Activated CD4-positive, alpha-beta T cell treated with anti-CD3 and anti-CD28 coated beads for 48 hours (primary cell): ENCODE measurements at places on chromosomes 16 and 17.

DNA sequence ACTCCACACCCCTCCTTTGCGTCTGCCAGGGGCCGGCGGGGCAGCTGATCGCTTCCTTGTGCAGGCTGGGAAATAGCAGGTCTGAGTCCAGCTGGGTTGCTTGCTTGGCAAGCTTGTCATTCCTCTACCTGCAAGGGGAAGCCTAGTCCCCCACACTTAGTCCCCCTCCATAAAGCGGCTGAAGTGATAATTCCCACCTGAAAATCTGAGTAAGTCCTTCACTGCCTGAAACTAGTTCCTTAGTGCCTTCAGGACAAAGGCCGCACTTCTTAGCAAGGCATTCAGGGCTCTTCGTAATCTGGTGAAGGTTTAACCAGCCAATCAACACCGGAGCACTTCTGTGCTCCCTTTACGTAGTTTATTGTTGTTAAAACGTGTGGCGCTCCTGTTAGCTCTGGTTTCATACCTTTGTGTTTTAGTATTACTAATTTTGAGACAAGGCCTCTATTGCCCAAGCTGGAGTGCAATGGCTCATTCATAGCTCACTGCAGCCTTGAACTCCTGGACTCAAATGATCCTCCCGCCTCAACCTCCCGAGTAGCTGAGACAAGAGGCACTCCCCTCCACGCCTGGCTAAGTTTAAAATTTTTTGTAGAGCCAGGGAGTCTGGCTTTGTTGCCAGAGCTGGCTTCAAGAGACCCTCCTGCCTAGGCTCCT, 817 bp downstream of the PSKH1 start:
- peak; percentile 12 for DNase-seq

DNA sequence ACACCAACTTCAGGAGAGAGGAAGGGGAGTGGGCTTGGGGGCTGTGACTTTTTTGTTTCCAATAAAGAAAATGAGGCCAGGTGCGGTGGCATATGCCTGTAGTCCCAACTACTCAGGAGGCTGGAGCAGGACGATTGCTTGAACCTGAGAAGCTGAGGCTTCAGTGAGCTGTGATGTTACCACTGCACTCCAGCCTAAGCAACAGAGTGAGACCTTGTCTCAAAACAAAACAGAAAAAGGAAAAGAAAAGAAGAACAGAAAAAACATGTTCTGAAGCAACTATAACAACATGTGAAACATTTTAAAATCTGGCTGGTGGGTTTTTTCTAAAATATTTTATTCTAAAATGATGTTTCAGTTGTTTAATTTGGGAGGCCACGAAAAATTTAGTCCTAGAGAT, 554.0 kb upstream of the ZFHX3 start:
- DNase-seq, result no peak

DNA sequence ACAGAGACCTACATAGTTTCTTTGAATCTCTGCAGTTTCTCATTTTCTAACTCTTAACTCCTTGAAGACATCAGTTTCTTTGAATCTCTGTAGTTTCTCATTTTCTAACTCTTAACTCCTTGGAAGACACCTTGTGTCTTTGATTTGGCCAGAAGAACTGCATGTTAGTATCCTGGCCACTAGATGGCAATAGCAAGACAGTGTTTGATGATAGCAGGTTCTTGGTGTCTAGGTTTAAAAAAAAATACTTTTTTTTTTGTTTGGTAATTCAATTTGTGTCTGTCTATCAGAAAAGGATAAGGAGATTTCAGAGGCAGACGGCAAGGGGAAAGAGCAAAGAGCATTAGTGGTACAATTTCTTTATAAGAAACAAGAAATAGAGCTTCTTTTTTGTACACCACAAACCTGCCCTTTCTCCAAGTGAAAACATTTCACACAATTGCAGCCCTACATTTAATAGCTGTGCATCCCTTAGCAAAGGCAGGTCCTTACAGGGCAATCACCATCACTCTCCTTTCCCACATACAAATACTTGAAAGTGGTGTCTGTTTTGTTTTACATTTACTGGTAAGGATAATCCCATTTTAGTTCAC, 1324.9 kb upstream of the CDH8 start:
- DNase-seq, result no peak

DNA sequence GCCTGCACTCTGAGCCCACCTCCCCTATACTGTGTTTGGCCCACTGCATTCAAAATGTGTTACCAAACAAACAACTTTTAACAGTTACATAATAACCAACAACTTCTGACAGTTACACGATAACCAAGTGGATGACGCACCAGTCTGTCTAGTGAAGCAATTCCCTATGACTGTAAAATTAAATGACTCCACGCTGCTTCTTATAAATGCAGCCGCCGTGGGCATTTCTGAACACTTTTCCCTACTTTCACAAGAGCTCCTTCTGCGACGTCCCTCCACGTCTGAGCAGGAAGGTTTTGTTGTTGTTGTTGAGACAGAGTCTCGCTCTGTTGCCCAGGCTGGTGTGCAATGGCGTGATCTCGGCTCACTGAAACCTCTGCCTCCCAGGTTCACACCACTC, 27.6 kb downstream of the ZNF276 start:
- DNase-seq, result no peak

- DNase-seq, result no peak
These were observed 210.5 kb downstream of the IRX3 start for GRCh38 chr16:54076006-54076504.

DNA sequence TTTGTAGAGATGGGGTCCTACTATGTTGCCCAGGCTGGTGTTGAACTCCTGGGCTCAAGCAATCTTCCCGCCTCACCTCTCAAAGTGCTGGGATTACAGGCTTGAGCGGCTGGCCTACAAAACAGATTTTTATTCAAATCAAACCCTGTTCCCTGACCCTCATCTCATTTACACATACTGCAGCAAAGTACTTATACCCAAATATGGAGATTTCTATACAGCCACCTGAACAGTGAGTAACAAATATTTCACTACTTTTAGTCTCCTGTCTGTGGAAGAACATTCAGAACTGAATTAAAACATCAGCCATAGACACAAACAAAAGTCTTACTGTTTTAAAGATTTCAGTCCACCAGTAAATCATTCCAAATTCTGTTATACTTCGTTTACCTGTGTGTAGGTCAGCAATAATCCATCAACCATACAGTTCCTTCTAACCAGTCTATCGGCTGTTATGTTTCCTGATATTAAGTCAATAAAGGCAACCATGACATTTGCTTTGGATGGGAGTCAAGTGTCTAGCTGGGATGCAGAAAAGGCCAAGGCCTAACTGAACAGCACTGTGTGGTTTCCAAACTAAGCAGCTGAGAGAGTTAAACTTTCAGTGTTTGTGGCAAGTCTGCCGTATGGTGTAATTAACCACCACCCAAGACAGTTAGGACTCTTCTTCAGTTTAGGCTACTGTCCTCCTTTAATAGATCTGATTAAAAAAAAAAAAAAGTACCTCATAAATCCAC, 22.3 kb downstream of the ERN1 start:
- DNase-seq, result no peak

DNA sequence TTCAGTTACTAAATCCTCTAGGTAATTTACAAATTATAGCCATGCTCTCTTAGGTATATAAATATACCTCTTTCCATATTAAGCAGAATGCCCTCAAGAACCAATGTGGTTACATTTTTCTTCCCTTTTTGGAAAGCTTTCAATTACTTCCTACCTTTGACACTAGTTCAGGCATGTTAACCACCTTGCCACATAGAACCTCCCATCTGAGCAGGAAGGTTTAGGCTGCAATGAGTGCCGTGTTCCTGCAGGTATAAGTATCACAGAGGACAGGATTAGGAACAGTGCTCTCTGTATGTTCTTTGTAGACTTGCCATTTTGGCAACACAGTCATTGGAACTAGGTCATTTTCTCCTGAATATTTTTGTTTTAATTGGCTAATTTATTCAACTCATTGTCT, 20.1 kb downstream of the KRT25 start:
- DNase-seq, result no peak

DNA sequence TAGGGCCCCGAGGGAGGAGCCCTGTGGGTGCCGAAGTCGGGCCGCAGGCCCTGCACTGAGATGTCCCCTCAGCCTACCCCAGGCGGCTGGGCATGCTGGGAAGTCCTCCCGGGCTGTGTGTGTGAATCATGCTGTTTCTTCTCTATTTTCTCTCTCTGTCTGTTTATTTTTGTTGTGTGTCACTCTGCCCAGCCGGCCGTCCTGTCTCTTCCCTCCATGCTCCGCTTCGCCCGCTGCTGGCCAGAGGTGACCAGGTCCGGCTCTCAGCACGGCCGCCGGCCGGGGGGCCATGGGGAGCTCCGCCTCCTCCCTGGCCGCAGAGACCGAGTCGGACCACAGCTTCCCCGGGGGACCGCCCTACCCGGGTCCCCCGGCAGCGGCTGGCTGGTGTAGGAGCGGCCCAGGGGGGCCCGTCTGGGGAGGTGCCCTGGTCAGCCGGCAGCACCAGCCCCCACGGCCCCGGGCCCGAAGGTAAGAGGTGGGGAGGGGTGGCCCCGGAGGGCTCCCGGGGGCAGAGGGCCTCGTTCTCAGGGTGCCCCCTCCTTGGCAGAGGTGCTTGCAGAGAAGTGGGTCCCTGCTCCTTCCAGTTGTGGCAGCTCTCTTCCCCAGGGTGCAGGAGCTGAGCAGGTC, 12.5 kb downstream of the CAPN15 start:
- no peak for DNase-seq

DNA sequence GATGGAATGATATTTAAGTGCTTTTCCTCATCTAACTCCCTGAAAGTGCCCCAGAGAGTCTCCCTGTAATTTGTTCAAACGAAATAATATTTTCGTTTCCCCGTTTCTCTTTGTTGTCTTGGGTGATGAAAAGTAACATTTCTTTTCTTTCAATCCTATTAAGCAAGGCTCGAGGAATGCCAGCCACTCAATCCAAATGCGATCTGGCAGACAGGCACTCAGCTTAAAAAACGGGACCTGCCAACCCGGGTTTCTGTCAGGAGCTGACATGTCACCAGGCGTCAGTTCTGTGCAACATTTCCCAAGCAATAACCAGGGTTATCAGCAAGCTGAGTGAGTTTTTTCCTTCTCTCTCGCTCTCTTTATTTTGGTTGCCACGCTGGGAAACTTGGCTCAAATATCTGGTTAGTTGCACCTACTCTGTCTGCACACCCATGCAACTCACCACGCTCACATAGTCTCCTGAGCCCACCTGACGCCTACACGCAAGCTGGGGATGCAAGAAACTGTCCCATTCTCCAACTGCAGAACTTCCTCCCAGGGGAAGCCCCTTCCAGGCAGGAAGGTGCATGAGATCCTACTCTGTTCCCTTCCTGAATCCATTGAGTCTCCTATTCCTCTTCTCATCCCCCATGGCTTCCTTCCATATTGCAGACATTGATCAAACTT, 208.2 kb downstream of the C16orf78 start:
- no peak for DNase-seq

DNA sequence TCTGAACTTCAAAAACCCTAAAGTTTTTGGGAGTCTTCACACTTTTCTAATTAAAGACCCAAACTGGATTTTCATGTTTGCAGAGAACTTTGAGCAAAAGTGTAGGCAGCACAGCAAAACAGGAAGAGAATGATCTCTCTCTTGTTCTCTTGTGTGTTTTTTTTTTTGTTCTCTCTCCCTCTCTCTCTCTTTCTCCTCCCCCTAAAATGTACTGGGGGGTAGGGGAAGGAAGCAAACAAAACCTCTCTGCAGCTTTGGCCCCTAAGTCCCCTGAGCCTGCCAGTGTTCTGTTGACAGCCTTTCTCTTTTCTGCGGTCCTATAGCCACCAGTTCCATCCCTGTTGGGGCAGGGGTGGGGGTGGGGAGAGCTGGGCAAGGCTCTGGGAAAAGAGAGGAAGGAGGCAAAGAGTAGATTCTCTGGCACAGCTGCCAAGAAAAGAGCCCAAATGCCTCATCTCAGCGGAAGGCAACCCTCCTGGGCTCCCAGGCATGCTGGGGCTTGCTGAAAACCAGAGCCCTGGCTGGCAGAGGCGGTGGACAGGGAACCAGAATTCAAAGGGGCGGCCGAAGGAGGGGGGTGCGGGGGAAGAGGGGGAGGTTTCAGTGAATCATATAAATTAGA, 295.3 kb downstream of the SOX9 start:
- no peak for DNase-seq

- DNase-seq, result no peak
These were observed 399.9 kb upstream of the CDH11 start for GRCh38 chr16:65521633-65522328.

DNA sequence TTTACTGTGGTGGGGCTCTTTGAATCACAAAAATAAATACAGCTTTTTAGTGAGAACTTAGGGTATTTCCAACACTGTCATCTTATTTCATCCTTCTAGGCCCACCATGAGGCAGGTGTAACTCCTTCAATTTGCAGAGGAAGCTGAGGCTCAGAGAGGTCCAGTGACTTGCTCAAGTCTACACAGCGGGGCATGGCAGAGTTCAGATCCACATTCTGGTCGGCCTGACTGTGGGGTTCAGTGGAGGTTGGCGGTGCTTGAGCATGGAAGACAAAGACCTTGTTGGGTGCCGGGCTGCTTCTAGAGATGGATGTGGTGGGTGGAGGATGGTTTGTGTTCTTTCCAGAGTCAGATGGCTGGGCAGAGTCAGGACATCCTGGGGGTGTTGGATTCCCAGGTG, 39.8 kb downstream of the PLCG2 start:
- no peak for DNase-seq

DNA sequence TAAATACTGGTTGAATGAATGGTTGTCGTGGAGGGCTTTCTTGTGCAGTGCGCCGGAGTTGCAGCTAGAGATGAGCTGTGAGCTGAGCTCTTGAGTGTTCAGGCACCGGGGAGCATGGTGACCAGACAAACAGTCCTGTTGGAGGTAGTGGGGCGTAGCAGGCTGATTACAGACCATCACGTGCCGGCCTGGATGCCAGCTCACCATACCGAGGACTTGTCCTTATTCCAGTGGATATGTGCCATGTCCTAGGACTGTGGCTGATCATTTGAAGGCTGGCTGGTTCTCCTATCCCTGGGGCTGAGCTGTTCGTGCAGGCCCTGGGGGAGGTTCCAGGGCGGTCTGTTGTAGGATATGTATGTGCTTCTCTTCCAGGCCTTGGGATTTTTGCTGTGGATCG, 60.0 kb downstream of the ABCC1 start:
- no peak for DNase-seq

DNA sequence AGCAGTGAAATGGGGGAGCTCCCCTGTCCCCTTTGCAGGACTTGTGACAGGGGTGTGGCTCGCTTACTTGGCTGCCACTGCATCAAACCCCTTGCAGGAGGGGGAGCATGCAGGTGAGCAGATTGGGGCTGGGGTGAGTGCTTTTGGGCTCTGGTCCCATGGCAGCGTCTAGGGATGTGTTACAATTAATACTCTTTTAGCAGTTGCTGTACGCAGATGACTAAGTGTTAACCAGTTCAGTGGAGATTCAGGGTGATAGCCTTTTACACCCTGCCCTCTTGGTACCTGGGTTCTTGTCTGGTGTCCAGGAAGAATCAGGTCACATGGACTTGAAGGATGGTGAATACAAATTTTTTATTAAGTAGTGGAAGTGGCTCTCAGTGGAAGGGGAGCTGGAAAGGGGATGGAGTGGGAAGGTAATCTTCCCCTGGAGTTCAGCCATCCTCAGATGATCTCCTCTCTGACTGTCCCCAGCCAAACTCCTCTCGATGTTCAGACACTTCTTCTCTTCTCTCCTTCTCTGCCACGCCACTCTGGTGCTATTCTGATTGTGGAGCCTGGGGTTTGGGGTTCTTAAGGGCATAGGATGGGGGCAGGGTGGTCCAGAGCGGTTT, 100.1 kb downstream of the MARF1 start:
- DNase-seq, result no peak
